ENCODE measurements at places on chromosomes 3 and 15.

DNA sequence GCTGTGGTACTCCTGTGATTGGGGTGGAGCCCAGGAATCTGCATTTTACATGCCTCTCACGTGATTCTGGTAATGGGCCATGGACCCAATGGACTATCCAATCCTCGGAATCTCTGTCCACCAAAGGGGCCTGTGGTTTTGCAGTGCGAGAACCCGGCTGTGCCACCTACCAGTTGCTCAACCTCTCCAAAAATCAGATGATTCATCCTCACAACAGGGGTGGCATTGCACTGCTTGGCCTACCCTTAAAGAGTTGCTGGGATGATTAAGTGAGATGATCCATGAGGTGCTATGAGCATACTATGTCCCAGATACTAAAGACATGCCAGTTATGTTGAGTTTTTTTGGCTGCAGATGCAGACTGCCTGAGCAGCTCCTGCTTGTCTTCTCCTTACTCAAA is 5.1 kb downstream of the ANP32A start:
- no peak for DNase-seq

DNA sequence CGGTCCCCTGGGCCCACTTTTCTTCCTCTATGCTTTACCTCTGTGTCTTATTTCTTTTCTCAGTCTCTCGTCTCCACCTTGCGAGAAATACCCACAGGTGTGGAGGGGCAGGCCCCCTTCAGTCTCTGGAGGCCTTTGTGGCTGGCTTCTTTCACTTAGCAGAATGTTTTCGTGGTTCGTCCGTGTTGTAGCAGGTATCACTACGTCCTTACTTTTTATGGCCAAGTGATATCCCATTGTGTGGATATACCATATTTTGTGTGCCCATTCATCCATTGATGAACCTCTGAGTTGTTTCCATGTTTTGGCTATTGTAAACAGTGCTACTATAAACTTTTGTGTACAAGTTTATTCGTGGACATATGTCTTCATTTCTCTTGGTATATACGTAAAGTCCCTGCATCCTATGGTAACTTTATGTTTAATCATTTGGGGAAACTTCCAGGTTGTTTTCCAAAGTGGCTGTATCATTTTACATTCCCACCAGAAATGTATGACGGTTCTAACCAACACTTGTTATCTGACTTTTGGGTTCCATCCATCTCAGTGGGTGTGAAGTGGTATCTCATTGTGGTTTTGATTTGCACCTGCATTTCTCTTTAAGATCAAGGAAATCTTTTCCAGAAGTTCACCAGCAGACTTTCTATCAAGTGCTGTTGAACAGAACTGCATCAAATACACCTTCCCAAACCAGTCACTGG is 5.6 kb downstream of the PIGZ start:
- DNase-seq: no peak

- DNase-seq: no peak
Observed at GRCh38 chr15:26376243-26376642, 396.6 kb downstream of the GABRB3 start.

GRCh38 chr3:52528586-52529375 is 4.9 kb downstream of the NT5DC2 start:
- no peak for DNase-seq

- no peak for DNase-seq
Observed at GRCh38 chr15:99826157-99826780, 93.0 kb upstream of the LYSMD4 start.

GRCh38 chr3:13274125-13274524 is 146.0 kb downstream of the NUP210 start:
- no peak for DNase-seq

- no peak for DNase-seq
Observed at GRCh38 chr3:194575484-194576210, 57.6 kb downstream of the TMEM44 start.

DNA sequence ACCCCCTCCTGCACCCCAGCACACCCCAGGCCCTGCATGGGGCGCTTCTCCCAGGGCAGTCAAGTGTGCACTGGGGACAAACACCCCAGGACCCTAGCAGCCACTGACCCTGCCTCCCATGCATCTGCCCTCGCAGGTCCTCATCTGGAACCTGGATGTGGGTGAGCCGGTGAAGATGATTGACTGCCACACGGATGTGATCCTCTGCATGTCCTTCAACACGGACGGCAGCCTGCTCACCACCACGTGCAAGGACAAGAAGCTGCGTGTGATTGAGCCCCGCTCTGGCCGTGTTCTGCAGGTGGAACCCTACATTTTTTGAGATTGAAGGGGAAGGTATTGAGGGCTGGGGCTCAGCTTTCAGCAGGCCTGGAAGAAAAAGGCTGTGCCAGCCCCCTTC is 109.3 kb downstream of the ANP32A start:
- no peak for DNase-seq

- DNase-seq: no peak
Observed at GRCh38 chr3:116966649-116967048, 257.1 kb downstream of the TUSC7 start.

DNA sequence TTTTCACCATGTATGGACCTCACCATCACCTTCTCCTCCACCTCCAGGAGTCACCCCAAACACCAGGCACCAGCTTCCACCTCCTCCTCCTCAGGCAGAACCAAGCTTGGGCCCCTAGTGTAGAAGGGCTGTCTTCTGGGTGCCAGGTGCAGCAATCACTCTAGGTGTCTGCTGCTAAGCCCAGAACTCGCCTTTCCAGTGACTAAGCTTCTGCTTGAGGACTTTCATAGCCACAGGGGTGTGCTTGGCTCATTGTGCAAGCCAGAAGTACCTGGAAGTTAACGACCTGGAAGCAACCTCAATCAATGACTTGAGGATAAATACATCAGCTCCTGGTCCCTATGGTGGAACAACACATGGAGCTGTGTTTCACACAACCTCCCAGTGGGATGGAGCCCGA is 49.8 kb upstream of the PXYLP1 start:
- DNase-seq: no peak

DNA sequence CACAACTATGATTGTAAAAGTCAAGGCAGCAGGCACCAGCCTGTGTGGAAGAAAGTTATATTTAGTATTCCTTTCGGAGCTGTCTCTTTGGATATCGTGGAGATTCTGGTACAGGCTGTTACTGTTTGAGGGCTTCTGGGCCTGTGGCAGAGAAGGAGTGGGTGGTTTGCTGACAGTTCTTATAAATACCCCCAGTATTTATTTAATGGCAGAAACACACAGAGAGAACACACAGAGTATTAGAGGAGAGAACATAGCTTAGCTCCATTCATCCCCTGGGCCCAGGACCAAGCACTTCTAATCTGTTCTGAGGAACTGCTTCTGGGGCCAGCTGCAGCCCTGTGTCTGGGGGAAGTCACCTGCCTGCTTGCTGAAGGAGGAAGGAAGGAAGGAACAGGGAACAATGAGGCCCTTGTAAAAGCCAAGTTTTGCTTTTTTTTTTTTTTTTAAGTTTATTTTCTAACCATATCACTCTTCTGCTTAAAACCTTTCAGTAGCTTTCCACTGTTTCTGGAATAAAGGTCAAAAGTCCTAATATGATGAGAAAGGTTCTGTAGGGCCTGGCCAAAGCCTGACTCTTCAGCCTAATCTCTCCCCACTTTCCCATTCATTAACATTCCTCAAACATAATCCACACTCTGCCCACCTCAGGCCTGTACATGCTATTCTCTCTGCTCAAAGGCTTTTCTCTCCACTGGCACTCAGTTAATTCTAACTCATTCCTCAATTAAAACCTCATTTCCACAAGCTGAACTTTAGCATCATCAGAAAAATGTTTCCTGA is 11.8 kb upstream of the PP2D1 start:
- no peak for DNase-seq

DNA sequence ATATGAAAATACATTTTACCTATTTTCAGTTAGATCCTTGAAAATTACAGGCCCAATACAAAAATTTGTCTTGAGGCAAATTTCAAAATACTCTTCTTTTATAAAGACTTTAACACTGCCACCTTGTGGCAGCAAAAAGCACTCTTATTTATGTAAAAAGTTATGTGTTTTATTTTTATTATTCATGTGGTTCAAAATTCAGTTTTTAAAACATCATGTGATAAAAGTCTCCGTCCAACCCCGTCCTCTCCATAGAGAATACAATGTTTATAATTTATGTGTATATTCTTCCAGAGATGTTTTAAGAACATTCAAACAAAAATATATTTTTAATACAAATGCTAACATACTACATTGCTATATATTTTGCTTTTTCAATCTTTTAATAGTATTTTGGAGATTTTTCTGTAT is 36.9 kb upstream of the TRIM59 start:
- no peak for DNase-seq

DNA sequence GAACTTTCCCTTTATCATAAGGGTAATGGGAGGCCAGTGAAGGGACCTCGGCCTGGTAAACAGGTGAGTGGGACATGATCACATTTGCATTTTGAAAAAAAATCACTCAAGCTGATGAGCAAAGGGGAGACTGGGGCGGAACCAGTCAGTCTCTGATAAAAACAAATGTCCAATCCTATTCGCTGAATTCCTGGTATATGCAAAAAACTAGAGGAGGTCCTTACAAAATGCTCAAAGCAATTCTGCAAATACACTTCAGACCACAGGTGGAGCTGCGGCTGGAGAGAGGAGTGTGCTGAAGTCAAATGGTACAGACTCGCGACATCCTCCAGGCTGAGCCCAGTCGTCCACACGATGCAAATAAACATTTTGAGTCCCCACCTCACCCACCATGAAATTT is 166.7 kb downstream of the FOXP1 start:
- DNase-seq: no peak

DNA sequence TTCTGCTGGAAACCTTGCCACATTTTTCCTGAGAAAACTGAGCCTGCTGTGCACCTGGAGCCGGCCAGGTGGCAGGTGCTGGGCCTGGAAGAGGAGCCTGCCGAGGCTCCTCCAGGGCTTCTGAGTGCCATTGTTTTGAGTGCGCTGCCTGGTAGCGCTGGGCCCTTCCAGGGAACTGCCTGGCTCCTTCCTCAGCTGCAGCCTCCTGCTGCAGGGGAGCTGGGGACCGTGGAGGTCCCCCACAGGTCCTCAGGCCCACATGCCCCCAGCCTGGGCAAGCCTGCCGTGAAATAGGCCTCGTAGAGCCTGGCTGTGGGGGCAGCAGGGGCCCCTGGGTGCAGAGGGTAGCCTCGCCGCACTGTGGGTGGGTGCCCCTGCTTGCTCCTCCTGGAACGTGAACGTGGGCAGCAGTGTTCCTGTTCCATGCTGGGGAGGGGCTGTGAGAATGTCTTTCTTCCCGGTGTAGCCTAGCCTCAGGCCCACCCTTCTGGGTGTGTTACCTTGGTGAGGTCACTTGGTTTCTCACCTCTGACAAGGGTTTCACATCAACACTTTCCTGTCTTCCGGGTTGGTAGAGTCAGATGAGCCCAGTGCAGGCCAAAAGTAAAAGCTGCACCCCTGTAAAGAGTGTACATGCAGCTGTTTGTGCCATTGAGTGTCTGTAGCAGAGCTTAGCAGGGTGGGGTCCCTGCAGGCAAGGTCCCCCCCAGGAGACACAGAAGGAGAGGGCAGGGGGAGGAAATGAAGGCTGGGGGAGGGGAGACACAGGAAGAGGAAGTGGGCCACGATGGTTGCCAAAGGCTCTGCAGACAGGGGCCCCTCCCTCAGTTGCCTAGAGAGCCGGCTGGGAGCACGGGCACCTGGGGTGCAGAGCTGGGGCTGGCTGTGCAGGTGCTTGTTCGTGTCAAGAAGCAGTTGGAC is 34.5 kb downstream of the KLF13 start:
- DNase-seq: no peak

DNA sequence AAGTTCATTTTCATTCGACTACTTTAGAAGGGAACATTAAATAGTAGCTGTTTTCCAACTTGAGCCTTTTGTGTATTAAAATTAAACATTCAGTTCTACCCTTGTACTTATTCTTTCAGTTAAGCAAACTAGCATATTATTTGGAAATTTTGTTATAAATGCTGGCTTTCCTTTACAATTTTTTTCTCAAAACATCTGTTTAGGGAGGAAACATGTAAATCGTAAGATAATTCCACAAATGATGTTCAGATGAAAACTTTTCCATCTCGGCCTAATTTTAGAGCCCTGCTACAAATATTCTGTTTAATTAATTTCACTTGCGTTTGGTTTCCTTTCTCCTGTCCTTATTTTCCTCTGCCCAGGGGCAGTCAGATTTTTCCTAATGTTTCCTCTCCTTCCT is 476.2 kb upstream of the RGMA start:
- DNase-seq: no peak

GRCh38 chr3:14082108-14082657 is 42.5 kb downstream of the CHCHD4 start:
- no peak for DNase-seq

DNA sequence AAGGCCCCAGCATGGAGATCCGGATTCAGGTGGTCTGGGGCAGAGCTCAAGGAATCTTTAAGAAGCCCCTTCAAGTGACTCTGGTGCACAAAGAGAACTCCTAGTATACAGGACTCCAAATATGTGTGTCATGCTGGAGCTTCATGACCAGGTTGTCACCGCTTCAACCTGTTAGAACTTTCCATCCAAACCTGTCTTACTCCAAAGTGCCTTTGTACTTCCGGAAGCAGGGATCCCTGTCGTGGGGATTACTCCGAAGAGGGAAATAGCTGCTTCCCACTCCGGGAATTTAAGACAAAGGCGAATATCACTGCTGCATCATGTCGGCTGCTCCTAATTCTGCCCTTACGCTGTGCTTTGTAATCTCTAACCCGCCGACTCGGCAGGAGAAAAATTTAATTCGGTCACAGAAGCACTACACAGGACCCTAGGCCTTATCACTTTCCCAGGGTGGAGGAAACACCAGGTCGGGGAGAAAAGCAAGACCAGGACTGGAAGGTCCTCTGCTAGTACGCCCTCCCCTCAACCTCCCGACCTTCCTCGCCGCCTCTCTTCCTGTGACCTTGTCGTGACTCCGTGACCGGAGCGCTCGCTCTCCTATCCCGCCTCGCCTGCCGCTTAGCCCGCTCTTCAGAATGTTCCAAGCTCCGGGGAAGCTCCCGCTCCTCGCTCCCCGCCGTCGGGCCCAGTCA is 730 bp downstream of the HIGD1A start:
- no peak for DNase-seq

GRCh38 chr15:51681303-51681963 is at the start of gene SCG3:
SCG3 (plus strand) TSS chr15:51681503; CDS start chr15:51681756, 253 bp downstream.
- no peak for DNase-seq

- no peak for DNase-seq
Observed at GRCh38 chr15:67509918-67510317, 11.0 kb upstream of the C15orf61 start.

- no peak for DNase-seq
Observed at GRCh38 chr3:78176869-78177268, 1137.0 kb downstream of the ROBO2 start.

GRCh38 chr15:56042031-56042430 is 48.6 kb upstream of the NEDD4 start:
- no peak for DNase-seq

DNA sequence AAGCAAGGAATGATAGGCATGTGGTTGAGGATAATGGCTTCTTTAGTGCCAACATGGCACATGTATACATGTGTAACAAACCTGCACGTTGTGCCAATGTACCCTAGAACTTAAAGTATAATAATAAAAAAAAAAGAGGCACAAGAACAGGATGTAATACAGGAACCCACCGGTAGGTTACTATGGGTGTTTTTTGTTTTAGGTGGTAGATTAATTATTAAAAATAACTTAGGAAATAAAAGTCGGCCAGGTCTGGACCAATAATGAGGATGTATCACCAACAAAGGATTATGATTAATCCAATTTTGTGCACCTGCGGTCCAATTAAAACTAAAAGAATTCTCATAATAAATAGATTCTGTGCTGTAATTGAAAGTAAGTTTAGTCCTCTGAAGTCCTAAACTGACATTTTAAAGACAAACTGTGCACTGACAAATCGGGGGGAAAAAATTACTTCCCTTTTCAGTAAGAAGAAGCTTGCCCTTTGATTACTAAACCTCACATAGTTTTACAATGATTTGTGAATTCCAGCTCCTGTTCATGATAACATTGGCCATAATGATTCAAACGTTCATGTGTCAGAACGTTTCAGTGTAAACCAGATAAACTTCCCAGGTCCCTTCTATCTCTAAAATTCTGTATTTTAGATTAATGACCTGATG is 62.2 kb downstream of the CASR start:
- no peak for DNase-seq
